ENCODE measurements at places on chromosomes 3 and 15.

DNA sequence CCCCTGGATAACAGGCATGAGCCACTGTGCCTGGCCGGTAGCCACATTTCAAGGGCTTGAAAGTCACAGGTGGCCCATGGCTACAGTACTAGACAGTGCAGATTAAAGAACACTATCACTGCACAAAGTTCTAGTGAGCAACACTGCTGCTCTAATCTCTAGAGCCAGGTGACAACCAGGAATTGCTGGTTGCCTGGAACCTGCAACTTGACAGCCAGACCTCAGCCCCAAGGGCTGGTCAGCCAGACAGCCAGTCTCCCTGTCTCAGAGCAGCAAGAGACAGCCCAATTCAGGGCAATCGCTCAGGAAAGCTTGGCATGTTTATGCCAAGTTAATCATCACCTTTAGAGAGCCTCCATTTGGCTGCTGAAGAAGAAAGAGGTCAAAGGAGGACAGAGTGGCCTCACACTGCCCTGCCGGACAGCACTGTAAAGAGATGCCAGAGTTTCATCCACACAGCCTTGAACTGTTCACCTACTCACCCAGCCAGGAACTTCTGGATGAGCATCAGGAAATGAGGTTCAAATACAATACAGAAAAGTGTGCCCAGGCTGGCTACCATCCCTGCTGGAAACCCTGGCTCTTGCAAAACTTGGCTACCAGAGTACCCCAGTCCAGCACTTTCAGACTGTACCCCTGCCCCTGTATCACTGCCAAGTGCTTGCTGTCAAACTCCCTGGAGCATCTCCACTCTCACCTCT, 6.0 kb downstream of the CCDC12 start:
- no peak for DNase-seq

- DNase-seq, result no peak
Observed at GRCh38 chr15:45364271-45364670, 14.1 kb downstream of the GATM start.

DNA sequence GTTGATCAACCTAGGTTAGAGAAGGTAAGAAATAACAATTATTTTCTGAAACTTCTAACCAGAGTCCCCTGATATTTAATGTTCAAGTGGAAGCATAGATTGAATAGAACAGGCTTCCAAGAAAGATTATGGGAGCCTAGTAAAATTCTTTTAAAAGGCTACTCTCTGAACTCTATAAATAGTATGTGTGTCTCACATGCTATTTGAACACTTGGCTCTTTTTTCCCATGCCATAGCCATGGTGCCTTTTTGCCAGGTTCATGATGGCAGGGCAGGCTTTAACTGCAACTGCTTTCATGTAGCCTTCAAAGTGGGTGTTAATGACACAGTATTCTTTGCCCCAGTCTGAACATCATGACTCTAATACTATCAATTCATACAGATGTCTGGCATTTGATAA, 22.9 kb upstream of the STRIT1 start:
- no peak for DNase-seq

DNA sequence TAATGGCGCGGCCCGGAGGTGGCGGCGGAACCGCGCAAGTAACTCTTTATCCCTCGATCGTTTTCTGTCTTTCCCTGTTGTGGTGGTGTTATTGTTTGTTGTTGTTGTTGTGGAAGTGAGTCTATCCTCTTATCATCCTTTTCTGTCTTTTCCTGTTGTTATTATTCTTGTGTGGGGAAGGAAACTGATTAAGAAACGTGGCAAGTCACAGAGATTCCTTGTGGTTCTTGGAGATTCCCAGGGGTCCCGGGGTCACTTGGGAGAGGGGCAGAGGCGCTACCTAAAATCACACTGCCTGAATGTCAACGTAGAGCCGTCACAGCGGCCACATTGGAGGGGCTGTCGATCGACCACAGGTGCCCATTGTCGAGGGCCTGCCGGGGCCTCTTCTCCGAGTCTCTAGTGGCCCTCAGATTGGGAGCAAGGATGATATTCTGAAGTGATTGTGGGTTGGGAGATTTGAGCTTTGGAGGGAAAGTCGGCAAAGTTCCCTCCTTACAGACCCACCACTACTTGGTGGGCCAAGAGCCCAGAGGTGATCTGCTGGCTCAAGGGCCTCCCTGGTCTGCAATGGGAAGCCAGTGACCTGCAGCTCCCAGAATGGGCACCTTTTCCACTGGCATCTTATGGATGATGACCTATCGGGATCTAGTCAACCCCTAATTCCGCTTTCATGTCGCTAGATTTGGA, 790 bp downstream of the PARP14 start:
- DNase-seq, result no peak

DNA sequence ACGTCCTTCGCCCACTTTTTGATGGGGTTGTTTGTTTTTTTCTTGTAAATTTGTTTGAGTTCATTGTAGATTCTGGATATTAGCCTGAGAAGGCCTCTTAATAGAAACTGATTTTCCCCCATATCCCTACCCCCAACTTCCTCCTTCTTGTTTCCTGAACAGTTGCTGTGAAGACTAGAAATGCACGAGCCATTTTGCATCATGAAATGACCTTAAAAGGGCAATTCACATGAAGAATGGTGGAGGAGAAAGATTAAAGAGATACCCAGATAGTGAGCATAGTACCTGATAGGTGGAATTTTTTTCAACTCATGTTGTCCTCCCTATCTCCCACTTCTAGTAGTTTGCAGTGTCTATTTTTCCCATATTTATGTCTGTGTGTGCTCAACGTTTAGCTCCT, 55.2 kb upstream of the KCNH8 start:
- no peak for DNase-seq

DNA sequence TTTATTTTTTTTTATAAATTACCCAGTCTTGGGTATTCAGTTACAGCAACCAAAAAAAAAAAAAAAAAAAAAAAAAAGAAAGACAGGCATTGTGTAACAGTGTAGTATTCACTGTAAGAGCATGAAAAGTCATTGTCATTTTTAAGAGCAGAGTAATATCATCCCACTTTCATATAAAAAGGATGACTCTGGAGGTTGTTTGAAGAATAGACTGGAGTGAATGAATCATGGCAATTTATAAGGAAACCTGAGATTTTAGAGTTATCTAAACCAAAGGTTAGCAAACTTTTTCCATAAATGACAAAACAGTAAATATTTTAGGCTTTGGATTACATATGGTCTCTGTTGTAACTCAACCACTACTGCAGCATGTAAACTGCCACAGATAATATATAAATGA, 794.9 kb downstream of the NTRK3 start:
- DNase-seq, result no peak

DNA sequence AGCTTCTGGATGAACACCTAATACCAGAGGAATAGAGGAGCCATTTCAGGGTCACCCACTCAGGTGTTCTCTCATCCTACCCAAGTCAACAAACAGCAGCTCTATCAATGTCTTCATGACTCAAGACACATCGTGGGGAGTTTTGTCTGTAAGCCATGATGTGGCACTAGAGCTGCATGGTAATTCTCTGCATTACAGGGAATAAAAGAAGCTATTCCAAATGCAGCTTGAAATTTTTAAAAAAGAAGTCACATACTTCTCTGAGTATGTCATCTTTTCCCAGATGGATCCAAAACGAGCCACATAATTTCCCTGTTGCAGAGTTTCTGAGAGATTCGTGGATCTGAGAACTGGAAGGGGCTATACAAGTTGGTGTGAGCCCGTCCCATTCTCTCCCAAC, 6.1 kb upstream of the THSD4 start:
- no peak for DNase-seq

- no peak for DNase-seq
Observed at GRCh38 chr3:68985146-68985790, 28.2 kb downstream of the EOGT start.

DNA sequence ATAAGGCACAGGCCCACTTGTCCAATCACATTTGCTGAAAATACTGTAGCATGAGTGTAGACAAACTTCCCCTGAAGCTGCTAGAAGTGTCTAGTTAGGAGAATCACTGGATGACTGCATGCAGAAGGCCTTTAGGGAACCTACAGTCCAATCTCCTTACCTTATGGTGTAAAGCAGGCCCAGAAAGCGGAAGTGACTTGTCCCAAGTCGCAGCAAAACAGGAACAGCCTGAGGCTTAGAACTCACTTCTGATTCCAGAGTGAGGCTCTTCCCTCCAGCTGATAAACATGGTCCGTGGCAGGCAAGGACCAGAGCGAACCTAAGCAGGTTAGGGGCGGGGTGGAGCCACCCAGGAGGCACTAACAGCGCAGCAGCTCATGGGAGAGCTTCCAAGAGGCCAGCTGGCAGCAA, 2.5 kb downstream of the GRAMD2A start:
- no peak for DNase-seq

DNA sequence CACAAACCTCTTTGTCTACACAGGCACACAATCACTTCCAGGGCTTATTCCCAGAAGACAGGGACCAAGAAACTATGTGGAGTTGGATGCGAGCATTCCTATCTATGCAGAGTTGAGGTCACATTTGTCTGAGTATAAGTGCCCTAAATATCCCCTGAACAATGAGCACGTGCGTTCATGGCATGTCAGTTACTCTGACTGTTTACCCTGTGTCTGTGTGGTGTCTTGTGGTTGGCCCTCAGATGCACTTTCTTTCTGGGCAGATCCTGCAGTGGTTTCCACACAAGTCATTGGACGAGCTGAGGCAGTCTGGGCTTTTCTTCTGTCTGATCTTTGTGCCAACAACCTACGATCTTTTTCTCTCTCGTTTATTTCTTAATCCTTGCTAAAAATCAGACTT, 134.5 kb downstream of the FBN1 start:
- no peak for DNase-seq

DNA sequence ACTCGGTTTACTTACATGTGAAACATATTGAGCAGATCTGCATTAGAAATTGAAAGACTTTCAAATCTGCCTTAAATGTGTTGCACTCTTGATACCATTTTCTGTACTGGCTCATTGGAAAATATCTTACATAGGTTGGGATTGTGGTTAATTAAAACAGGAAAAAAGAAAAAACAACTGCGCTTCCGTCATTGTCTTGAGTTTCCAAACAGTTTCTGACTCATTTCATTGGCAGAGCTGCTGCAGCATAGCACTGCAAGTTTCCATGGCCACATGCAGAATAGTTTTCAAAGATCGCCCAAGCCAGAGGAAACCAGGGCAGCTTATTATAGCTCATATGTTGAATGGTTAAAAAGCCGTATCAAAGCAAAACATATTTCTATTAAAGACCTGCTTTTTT, 446.6 kb upstream of the BCHE start:
- no peak for DNase-seq

- DNase-seq, result no peak
Observed at GRCh38 chr15:27426805-27427204, 455.8 kb downstream of the GABRG3 start.

DNA sequence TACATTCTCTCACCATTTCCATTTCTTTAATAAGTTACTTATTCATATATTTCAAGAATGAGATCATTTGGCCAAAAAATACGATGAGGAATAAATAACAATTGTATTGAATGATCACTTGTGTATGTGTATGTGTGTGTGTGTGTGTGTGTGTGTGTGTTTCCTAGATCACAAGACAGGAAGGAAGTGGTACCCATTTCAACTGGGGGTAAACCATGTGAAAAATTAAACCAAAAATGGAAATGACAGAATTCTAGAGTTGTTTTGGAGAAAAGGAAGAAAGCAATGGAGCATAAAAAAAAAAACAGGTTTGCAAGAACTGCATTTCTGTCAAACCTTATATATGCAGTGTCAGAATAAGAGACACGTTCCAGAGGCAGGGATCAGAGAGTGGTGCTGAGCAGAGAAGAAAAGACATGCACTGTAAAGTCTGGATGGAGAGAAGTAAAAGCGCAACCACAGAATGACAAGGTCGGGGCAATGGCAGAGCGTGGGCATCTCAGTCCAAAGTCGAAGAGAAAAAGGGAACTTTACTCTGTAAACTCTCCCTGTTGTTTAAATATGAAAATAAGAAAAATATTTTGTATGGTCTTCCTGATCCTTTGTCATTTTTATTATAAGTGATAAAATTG, 75.5 kb downstream of the PEX5L start:
- DNase-seq, result no peak

GRCh38 chr3:28718074-28718849, 369.6 kb upstream of the AZI2 start:
- no peak for DNase-seq

- DNase-seq, result no peak
Observed at GRCh38 chr3:47908744-47909143, 105.8 kb downstream of the DHX30 start.

GRCh38 chr15:42848846-42849245, 71.7 kb downstream of the TTBK2 start:
- no peak for DNase-seq

- DNase-seq, result no peak
Observed at GRCh38 chr3:51945031-51945840, 3.1 kb downstream of the PARP3 start.

All from esophagus squamous epithelium (tissue), 5 donors.